ENCODE measurements at places on chromosomes 2 and 18. TPM values are rescaled to one million over a fixed set of nuclear protein-coding genes. Genes with fewer than 3 reads are reported as not detected.

DNA sequence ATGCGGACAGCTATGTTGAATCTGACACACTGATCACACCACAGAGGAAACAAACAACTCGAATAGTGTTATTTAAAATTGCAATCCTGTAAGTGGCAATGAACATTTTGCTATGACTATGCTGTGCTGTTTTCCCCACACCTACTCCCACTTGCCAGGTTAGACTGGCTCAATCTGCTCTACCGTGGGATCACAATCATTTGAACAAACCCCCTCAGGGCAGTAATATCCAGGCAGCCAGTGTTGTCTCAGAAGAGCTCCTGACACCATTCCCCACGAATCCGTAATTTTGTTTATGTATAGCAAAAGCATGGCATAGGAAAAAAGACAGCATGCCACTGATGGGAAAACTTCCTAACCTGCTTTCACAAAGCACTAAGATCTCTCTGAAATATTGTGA is 284.3 kb downstream of the ERBB4 start:
- H3K4me1 ChIP-seq = no peaks in the 10 kb centered on the region
- no peak overlapping the region for H3K27ac ChIP-seq

DNA sequence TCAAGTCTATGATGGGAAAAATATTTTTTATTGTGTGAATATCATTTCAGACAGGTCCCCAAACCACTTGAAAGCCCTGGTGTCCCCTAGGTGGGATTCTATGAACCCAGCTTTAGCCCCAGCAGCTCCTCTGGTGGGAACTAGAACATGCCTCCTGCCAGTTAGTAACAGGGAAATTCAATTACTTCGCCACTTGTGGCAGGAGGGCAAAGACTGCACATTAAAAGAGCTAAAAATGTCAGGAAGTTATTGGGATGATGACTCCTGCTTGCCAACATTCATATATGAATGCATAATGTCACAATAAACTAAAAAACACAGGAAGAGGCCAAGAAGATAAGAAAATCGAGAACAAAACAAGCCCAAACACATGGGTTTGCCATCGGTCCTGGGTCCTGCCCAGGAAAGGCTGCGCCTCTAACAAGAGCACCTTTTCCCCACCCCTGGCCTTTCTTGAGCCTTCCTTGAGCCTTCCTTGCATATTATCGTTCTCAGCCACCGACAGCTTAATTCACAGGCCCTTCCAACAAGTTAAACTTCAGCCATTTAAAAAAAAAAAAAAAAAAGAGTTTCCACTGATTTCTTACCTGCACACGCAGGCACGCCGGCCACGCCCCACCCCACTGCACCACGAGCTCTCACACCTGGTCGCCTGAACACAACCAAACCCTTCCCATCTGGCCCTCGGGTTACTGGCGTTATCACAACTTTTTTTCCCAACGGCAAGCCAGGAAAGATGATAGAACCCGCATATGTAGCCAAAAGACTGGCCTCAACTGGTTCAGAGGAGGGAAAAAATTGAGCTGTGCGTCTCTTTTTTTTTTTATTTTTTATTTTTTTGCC is 23.4 kb downstream of the BCL11A start:
- H3K4me3 ChIP-seq = no peak overlapping the region
- no peaks in the 10 kb centered on the region for H3K36me3 ChIP-seq
- DNase-seq = no peak
- no peaks in the 10 kb centered on the region for H3K4me1 ChIP-seq
- H3K27me3 ChIP-seq = no peaks in the 10 kb centered on the region

- DNase-seq = no peak
- no peaks in the 10 kb centered on the region for H3K36me3 ChIP-seq
- H3K27ac ChIP-seq = no peak overlapping the region
- H3K27me3 ChIP-seq = no peaks in the 10 kb centered on the region
- peaks cover 6% of the 10 kb centered on the region for H3K4me1 ChIP-seq
These were observed 41.2 kb downstream of the PCARE start for GRCh38 chr2:29033172-29033571.

GRCh38 chr2:203605302-203605701 is 70.2 kb upstream of the RAPH1 start:
- no peak overlapping the region for H3K27ac ChIP-seq
- DNase-seq = no peak
- H3K36me3 ChIP-seq = no peaks in the 10 kb centered on the region

DNA sequence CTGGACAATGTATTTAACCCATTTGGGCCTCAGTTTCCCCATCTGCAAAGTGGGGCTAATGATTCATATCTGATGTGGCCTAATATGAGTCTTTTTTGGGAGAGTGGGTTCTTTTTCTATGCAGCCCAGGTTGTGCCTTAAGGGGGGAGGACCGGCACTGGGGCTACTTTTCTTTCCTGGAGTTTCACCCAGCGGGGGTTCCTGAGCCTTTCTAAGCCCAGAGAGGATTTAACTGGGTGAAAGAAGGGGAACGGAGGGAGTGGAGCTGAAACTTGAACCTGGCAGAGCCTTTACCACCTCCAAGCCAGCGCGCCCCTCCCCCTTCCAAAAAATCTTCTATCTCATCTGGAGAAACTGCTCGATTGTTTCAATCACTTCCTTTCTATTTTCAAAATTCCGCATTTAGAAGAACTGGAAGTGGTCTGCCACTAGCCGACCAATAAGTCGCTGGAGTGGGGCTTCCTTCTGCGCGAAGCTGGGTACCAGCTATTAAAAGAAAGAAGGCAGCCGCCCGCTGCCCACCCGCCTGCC is 205.0 kb upstream of the SMAD2 start:
- no peaks in the 10 kb centered on the region for H3K36me3 ChIP-seq
- no peaks in the 10 kb centered on the region for H3K27me3 ChIP-seq
- H3K4me3 ChIP-seq = no peak overlapping the region
- no peak for DNase-seq

- H3K27ac ChIP-seq = no peak overlapping the region
- no peaks in the 10 kb centered on the region for H3K36me3 ChIP-seq
- no peak for DNase-seq
- no peaks in the 10 kb centered on the region for H3K4me1 ChIP-seq
- H3K27me3 ChIP-seq = no peaks in the 10 kb centered on the region
These were observed 203.3 kb downstream of the NR4A2 start for GRCh38 chr2:156129227-156129626.

GRCh38 chr2:135840601-135841000 is 3.6 kb upstream of the LCT start:
- H3K4me3 ChIP-seq = no peak overlapping the region
- no peak for DNase-seq
- no peaks in the 10 kb centered on the region for H3K4me1 ChIP-seq
- H3K36me3 ChIP-seq = no peaks in the 10 kb centered on the region

DNA sequence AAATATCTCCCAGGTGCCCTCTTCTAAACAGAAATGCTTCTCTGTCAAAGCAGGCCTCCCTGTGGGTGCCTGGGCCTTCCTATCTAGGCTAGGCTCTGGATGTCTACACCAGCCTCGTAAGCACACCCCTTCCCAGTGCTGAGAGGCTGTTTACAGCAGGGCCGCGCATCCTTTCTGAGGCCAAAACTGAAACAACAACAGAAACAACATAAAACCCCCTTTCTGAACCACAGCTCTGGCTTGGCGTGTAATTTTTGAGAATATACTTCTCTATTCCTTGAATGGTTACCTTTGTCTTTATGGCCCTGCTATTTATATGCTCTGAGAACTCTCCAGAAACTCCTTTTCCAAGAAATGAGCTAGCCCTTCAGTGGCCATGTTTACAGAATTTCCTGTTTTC is 118.4 kb downstream of the BCL2L11 start:
- H3K27me3 ChIP-seq = no peaks in the 10 kb centered on the region
- H3K27ac ChIP-seq = no peak overlapping the region
- no peaks in the 10 kb centered on the region for H3K4me1 ChIP-seq
- H3K4me3 ChIP-seq = no peak overlapping the region
- H3K36me3 ChIP-seq = no peaks in the 10 kb centered on the region

- H3K36me3 ChIP-seq = peaks cover 25% of the 10 kb centered on the region
- H3K4me3 ChIP-seq = no peak overlapping the region
- no peak overlapping the region for H3K27ac ChIP-seq
- no peak for DNase-seq
- no peaks in the 10 kb centered on the region for H3K4me1 ChIP-seq
These were observed 103.3 kb downstream of the RNF144A start for GRCh38 chr2:7020468-7020867.

- no peak overlapping the region for H3K27ac ChIP-seq
- no peak for DNase-seq
- H3K36me3 ChIP-seq = no peaks in the 10 kb centered on the region
- no peaks in the 10 kb centered on the region for H3K4me1 ChIP-seq
- no peaks in the 10 kb centered on the region for H3K27me3 ChIP-seq
- H3K4me3 ChIP-seq = no peak overlapping the region
These were observed 1072.7 kb downstream of the DSC3 start for GRCh38 chr18:29969876-29970275.

GRCh38 chr2:112662704-112663103 is 17.0 kb downstream of the SLC20A1 start:
- H3K4me1 ChIP-seq = peaks cover 22% of the 10 kb centered on the region
- peak overlapping the region; percentile 40 for H3K27ac ChIP-seq
- no peak for DNase-seq
- H3K27me3 ChIP-seq = no peaks in the 10 kb centered on the region

GRCh38 chr2:133760376-133760775 is 192.1 kb upstream of the NCKAP5 start:
- H3K4me3 ChIP-seq = no peak overlapping the region
- no peak for DNase-seq
- no peaks in the 10 kb centered on the region for H3K27me3 ChIP-seq
- no peaks in the 10 kb centered on the region for H3K36me3 ChIP-seq

- no peaks in the 10 kb centered on the region for H3K27me3 ChIP-seq
- H3K36me3 ChIP-seq = no peaks in the 10 kb centered on the region
- H3K4me1 ChIP-seq = no peaks in the 10 kb centered on the region
- no peak overlapping the region for H3K4me3 ChIP-seq
- H3K27ac ChIP-seq = no peak overlapping the region
These were observed 334.1 kb upstream of the MYT1L start for GRCh38 chr2:2664989-2665833.

GRCh38 chr2:113922784-113923183 is 32.9 kb downstream of the ACTR3 start:
- H3K4me3 ChIP-seq = no peak overlapping the region
- H3K27ac ChIP-seq = no peak overlapping the region
- H3K36me3 ChIP-seq = peaks cover 8% of the 10 kb centered on the region
- no peaks in the 10 kb centered on the region for H3K27me3 ChIP-seq

DNA sequence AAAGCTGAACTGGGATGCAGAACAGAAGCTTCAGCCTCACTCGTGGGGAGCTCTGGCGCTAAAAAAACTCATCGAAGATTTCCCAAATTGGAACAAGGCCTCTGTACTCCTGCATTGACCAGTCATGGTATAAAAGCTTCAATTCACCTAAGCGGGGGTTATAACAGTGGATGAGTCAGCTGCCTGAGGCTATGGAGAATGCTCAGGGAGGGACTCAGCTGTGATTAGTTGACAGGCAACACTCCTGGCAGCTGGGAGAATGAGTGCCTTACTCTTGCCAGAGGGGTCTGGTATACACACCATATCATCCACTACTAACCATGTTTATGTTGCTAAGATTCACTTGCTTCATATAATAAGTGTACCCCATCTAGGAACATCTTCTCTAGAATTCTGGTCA is 350.6 kb upstream of the VRK2 start:
- no peaks in the 10 kb centered on the region for H3K36me3 ChIP-seq
- no peak overlapping the region for H3K4me3 ChIP-seq
- no peaks in the 10 kb centered on the region for H3K27me3 ChIP-seq
- H3K4me1 ChIP-seq = no peaks in the 10 kb centered on the region
- no peak for DNase-seq

DNA sequence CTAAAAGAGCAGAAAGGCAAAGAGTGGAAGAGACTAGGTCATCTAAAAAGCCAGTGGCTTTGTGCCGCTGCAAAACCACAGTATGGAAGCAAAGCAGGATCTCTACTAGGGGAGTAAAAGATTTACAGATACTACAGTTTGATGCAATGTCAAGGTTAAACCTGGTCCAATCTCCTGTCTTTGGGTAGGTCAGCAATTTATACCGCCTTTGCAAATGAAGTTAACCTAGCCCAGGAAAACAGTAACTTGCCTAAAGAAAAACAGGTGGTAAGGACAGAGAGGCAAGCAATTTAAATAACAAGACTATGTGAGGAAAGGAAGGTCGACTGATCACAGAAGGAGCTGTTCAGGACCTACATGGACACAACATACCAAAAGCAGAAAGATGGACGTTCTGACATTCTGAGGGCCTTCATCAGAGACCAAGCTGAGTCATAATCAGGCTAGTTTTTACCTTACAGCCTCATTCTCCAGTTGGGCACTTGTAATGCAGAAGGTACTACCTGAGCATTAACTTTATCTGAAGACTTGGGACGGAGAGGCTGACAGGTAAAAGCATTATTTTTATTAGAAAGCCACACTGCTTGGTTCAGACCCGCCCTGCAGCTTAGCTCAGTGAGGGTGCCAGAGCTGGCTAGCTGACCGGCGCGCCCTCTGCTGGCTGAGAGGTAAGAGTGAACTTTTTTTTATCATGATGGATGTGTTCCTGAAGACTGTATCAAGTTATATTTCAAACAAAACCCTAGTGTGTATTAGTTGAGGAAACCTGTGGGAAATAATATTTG is 15.9 kb downstream of the CDKL4 start:
- peak; percentile 75 for DNase-seq
- H3K4me1 ChIP-seq = peaks cover 9% of the 10 kb centered on the region
- H3K27ac ChIP-seq = no peak overlapping the region
- H3K27me3 ChIP-seq = no peaks in the 10 kb centered on the region
- H3K4me3 ChIP-seq = peak overlapping the region; percentile 31

GRCh38 chr2:78908973-78909372 is 116.5 kb upstream of the REG3G start:
- no peak for DNase-seq
- no peaks in the 10 kb centered on the region for H3K27me3 ChIP-seq

DNA sequence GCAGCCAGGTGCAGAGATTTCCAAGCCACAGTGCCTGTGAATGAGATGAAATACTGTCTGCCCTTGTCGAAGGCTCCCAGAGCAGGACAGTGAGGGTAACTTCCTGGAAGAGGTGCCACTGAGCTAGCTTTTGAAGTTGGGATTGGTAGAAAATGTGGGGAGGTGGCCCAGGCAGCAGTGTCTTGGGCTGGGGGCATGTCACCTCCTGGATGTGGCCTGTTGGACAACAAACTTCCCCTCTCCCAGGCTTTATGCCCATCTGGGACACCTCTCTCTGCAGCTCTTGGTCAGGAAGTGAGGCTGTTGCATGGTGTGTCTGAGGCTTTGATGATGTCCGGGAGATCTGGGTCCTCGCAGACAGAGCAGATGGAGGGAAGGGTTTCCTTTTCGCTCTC is 151.4 kb downstream of the DYSF start:
- no peak overlapping the region for H3K4me3 ChIP-seq
- no peak overlapping the region for H3K27ac ChIP-seq
- no peaks in the 10 kb centered on the region for H3K27me3 ChIP-seq
- H3K4me1 ChIP-seq = no peaks in the 10 kb centered on the region

- peaks cover 21% of the 10 kb centered on the region for H3K4me1 ChIP-seq
- no peaks in the 10 kb centered on the region for H3K36me3 ChIP-seq
- no peak for DNase-seq
- no peak overlapping the region for H3K4me3 ChIP-seq
- no peak overlapping the region for H3K27ac ChIP-seq
These were observed 172.0 kb upstream of the ALKAL2 start for GRCh38 chr2:459931-460330.

Gene RESP18
- not detected for total RNA-seq

Gene SIX3
- total RNA-seq = not detected

Gene CRYGC
- not detected for total RNA-seq

Gene NABP1
- total RNA-seq = 69.4 TPM

Gene ACTG2
- not detected for total RNA-seq

Gene CHRNA1
- total RNA-seq = not detected

Gene MC2R
- not detected for total RNA-seq

Gene FHOD3
- not detected for total RNA-seq

Measured in naive thymus-derived CD4-positive, alpha-beta T cell (primary cell).